Naive thymus-derived CD8-positive, alpha-beta T cell (primary cell): ENCODE measurements at places on chromosomes 7 and 10.

DNA sequence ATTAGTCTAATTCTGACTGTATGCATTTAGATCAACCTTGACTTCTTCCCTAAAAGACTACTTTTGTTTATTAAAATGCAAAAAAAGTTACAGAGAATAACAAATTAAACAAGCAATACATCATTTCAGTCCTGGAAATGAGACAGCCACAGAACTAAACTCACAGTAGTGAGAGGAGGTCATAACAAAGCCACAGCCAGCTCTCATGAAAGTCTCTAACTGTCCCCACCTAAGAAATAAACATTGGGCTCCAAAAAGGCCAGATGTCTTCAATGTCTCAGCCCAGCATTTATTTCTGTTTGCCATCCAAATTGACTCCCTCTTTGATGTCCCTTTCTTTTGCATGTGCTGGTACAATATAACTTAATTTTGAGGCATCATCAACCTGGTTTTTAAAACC lies 74.4 kb downstream of the NHLRC2 start:
- no peak for DNase-seq

DNA sequence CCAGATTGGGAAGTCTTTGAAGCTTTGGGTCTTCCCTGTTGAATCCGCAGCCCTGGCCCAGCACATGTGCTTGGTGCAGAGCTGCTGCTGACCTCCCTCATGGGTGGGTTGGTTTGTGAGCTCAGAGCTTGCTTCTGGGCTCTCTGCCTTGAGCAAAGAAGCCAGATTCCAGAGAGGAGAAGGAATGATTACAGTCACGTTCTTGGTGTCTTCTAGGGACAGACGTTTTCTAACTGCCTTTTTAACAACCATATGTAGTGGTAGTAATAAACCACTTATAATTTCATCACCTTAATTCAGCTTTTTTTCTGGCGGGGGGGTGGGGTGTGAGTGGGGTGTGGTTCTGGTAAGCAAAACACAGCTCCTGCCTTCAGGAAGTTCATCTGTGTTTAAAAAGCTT lies 39.5 kb downstream of the LRMDA start:
- DNase-seq = no peak

DNA sequence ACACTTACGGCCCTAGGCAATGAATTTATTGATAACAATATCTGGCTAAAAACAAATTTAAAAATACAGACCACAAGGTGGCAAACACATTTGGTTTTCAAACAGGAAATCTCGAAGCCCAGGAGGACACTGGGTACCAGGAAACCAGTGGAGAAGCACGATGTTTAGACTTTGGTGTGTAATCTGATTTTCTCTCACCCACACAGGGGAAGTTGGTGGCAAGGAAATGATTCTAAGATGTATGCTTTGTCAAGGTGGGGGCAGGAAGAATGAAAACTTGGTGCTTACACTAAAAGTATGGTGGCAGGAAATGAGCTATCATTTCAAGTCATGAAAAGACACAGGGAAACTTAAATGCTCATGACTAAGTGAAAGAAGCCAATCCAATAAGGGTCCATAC lies 113.2 kb upstream of the ANKRD1 start:
- no peak for DNase-seq

DNA sequence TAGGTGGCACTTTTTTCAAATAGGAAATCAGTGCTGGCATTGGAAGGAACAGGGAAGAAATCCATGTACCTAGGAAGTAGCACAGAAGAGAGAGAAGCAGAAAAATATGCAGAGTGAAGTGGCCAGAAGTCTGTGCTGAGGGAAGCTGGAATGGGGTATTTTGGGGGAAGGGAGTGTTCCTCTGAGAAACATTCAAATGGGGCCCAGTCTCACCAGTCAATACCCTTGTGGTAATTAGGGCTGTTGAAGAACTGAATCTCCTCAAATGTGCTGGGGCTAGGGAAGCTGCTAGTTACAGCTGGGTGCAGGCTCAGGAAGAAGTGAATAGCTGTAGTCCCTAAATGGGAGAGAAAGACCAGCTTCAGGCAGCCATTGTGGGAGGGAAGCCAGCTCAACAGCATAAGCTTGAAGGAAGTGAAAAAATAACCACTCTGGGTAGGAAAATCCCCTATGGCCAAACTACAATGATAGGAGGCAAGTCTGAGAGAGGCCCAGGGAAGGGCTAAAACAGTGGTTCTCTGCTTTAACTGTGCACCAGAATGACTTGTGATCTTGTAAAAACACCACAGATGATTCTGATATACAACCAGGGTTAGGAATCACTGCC lies 7.6 kb downstream of the NDST2 start:
- no peak for DNase-seq

- DNase-seq = no peak
Measured at GRCh38 chr10:79084012-79084971, 15.5 kb downstream of the ZMIZ1 start.

- no peak for DNase-seq
Measured at GRCh38 chr10:16227674-16228073, 209.1 kb upstream of the PTER start.

DNA sequence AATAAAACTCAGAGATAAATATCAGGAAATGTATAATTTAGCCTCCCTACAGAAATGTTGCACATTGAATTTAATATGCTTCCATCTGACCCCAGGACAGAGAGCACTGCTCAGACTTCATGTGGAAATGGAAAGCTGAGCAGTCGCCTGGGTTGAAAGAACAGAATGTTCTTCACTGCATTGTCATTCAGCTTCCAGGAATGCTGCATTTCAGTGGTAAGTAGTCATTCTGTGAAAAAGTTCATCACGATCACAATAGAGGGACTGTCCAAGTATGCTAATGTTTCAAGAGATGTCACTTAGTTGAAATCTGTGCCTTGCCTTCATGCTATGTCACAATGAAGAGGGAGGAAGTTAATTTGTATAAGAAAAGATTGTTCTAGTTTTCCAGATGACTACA lies 147.3 kb downstream of the NRCAM start:
- DNase-seq = no peak

- DNase-seq = peak; percentile 75
Measured at GRCh38 chr10:72263613-72264241, 10.0 kb upstream of the DDIT4 start.

- DNase-seq = no peak
Measured at GRCh38 chr10:61845950-61846268, 55.6 kb upstream of the ARID5B start.

GRCh38 chr7:23098460-23098859 lies 7.1 kb upstream of the KLHL7 start:
- DNase-seq = no peak

DNA sequence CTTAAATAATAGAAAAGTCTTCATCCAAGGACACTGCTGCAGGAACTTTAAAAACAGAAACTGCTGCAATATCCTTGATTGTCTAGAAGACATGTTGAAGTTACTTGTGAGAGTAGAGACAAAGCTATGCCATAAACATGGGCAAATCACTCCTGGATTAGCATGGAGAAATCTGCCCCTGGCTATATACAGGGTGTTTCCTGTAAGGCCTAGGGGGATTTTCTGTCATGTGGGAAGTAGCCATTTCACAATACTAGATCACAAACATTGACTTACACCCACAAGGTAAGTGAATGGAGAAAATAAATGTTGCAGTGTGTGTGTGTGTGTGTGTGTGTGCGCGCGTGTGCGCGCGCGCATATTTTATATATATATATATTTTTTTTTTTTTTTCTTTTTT lies 35.2 kb upstream of the PDK4 start:
- no peak for DNase-seq

GRCh38 chr7:157801971-157802675 lies 465.3 kb downstream of the DNAJB6 start:
- no peak for DNase-seq

DNA sequence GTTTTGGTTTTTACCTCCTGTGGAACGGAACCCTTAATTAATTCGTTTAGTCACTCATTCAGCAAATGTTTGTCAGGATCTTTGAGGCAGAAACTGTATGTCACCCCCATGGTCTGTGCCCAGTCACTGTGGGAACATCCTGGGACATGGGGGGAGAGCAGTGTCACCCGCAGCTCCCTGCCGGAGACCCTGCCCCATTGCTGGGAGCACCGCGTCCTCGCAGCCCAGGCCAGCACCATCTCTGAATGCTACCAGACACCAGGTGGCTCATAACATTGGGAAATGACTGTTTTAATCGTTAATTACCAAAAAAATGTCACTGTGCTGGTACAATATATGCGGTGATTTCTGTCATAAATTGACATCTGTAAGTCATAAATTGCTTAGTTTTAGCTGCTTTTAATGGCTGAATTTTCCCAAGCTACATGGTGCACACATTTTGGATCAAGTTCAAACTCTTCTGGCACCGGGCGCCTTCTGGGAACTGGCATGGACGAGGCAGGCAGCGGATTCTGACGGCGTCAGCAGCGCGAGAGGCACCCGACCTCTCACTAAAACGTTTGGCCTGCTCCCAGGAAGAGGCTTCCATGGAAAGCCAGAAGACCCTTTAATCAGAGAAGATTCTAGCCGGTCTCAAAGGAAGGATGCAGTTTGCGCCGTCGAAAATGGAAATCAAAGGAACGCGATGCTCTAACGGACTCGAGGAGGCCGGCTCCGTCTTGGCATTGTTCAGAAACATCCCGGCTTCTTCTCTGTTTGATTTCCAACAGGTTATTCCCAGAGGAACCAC lies 184.2 kb downstream of the ADARB2 start:
- DNase-seq = no peak

DNA sequence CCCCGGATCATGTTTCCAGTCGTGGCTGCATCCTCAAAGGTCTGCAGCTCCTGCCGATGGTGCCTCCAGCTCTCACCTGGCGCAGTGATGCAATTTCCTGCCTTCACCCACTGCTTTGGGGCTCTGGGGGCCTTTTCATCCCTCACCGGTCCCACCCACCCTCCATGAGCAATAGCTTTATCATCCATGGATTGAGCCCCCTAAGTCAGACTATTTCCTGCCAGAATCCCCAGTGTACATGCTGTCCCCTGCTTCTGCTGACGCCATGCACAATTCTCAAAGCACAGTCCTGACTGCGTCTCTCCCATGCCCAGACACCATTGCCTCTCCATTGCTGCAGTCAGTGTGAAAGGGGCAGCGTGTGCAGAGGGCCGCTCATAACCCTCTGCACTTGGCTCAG lies 49.7 kb downstream of the FAM241B start:
- DNase-seq = no peak

DNA sequence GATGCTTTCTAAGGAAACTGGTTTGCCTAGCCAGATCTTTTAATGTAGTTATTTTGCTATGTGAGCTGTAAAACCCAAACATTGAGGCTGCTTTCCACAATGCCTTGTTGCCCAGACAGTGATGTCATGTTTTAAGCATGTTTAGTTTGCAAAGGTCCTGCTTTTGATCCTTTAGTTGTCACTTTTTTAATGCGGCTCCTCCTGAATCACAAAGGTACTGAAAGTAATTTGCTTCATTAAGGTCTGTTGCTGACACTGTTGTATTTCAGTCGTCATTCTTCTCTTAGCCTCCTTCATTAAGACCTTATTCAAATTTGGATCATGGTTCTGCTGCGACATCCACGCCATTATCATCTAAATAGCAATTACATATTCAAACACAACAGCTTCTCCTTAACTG lies 10.6 kb downstream of the RPA3 start:
- no peak for DNase-seq

- no peak for DNase-seq
Measured at GRCh38 chr10:116990276-116990800, 14.6 kb downstream of the SHTN1 start.

- DNase-seq = no peak
Measured at GRCh38 chr10:129951970-129952265, 12.2 kb downstream of the EBF3 start.

DNA sequence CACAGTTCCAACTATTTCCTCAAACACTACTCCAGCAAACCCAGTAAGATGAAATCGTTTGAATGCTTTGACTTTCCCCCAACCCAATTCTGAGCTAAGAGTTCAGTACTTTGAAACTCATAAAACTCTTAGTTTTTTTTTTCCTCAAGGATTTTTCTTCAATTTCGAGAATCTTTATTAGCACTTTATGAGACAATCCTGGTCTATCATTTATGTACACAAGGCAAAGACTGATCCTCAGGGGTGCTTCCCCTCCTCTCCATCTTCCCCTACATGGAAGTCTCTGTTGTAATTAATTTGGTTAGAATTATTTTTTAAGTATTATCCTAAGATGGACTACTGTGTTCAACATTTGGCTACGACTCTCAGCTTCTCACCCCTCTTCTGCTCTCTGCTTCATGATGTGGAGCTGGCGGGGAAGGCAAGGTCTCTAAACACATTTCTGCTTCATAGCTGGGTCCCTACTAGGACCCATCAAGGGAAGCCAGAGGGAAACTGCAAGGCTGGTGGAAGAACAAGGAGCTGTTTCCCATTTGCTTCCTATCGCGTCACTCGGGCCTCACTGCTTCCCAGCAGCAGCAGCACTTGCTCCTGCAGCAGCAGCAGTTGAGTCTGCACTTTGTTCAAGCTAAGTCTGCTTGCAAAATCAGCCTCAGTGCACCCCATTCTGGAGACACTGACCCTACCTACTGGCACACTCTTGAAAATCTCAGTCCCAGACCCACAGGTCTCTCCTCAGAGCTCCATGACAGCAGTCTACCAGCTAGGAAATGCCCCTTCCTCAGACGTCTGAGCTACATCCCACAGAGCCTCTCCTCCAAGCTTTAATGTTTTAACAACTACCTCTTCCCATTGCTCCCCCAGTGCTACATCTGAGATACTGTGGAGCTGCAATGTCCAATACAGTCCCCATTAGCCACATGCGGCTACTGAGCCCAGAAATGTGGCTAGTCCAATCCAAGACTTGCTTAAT lies 90.0 kb downstream of the CHCHD3 start:
- DNase-seq = no peak

GRCh38 chr10:31698181-31698830 lies 230.3 kb downstream of the ARHGAP12 start:
- no peak for DNase-seq

GRCh38 chr10:29714096-29714874 lies 79.5 kb upstream of the SVIL start:
- no peak for DNase-seq

- no peak for DNase-seq
Measured at GRCh38 chr7:148264933-148265557, 325.5 kb upstream of the C7orf33 start.

- no peak for DNase-seq
Measured at GRCh38 chr7:159024280-159024951, 120.3 kb downstream of the VIPR2 start.
